CD4-positive, alpha-beta T cell treated with Interleukin-17A for 4 hours (primary cell): ENCODE measurements at places on chromosomes 3 and 15.

DNA sequence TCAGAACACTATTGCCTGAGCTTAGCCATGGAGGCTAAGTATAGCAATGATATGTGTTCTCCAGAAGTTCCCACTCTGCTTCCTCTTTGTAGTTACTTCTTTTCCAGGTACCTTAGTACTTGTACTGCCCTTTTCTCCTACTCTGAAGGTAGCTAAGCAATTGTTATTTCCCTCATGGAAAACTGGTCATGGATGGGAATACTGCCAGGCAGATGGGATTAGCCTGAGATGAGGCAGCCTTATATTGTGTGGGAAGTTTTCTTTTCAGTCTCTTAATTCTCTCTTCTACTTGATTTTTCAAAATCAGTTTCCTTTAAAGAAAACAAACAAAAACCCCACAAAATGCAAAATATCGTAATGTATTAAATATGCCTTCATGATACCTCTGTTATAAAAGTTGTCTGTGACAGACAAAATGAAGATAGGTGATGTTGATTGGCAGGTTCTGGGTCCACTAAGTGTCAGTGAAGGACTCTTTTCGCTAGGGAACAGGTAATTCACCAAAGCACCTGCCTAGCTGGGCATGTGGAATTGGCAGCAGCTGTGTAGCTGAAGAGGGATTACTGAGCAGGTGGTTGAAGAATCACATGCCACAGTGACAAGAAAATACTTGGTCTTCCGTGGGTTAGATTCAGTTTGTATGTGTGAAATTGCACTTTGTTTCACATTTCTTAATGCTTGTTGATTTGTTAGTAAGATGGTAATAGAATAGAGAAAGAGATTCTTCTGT, 4.1 kb downstream of the ZNF609 start:
- no peak for DNase-seq

DNA sequence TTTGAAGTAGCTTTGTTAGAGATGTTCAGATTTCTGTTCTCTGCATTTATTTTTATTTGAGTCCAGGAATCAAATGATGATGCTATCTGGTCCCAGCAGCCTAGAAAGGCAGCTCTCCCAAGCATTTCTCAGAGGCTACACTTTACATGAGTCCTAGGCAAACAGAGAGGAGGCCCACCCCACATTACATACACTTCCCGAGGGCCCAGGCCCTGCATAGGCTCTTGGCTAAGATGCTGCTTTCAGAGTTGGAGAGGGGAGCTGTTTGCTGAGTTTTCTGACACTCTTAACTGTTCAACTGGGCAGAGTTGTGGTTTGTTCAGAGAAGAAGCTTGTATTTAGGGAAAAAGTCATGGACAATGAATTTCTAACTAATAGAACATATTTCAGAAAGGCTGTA, 117.9 kb upstream of the RGMA start:
- DNase-seq, result no peak

DNA sequence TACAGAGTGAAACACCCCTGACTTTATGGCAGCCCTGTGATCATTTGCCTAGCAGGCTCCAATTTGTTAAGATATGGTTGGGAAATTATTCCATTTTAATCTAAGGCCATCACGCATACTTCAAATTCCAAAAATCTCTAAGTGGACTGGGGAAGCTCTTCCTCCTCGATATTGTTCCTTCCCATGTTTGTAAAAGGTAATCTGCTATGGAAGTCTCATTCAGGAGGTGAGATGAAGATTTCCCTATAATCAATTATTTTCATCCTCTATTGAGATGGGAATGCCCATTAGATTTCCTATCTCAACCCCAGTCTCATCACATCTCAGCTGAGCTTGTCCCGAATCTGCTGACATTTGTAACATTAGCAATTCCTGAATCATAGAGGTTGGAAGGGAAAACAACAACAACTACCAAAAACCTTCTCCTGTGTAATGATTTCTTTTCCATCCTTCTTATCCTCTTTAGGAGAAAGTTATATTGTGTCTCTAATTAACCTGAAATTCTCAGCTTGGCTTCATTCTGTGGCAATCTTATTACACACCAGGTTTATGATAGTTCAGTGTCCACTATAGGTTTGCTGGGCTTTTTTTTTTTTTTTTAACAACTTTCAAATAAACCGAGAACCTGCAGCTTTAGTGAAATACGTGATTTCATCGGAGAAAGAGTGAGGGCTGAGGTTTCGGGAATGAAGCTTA, 2.2 kb upstream of the NR2F2 start:
- DNase-seq, result no peak

- no peak for DNase-seq
Observed at GRCh38 chr15:88144921-88145653, 111.5 kb downstream of the NTRK3 start.

DNA sequence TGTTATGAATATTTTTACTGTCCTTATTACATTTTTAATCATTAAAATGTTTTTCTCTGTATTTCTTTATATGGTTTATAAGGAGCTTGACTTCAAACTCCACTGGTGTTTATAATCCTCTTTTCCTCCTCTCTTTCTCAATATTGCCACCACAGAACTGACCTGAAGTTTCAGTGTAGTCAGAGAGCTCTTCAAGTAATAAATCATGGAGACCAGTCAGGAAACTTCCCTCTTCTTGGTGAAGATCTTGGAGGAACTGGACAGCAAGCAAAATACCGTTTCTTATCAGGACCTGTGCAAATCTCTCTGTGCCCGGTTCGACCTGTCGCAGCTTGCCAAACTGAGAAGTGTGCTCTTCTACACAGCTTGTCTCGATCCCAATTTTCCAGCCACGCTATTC, 23.8 kb downstream of the MINAR1 start:
- no peak for DNase-seq

- no peak for DNase-seq
Observed at GRCh38 chr3:179189759-179190158, 41.6 kb downstream of the PIK3CA start.

DNA sequence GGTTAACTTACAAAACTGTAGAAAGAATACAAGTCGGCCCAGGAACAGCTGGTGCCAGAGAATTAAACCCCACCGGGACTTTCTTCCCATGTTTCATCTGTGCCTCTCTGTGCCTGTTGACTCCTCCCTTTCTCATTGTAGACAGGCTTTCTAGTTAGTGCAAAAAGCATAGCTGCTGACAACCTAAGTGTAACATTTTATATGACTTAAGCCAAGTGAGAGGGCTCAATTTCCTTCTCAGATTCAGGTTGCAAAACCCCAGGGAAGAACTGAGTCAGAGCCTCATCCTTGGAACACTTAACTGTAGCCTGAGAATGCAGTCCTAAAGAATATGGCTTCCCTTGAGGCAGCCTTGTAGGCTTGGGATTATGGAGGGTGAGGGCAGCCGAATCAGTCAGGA, 302.5 kb upstream of the AZI2 start:
- DNase-seq, result no peak

- DNase-seq, result no peak
Observed at GRCh38 chr15:34160735-34161134, 49.2 kb downstream of the KATNBL1 start.

DNA sequence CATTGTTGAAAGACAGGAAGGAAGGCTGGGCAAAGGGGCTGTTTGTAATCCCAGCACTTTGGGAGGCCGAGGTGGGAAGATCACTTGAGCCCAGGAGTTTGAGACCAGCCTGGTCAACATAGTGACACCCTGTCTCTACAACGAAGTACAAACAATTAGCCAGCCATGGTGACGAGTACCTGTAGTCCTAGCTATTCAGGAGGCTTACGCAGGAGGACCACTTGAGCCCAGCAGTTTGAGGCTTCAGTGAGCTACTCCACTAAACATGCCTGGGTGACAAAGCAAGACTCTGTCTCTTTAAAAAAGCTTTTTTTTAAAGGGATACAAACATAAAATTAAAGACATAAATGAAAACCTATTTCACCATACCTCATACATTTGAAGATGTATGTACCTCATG, 11.1 kb downstream of the SERP1 start:
- DNase-seq, result no peak

- no peak for DNase-seq
Observed at GRCh38 chr3:29478611-29479010, 197.7 kb downstream of the RBMS3 start.

- no peak for DNase-seq
Observed at GRCh38 chr15:51163843-51164242, 69.1 kb upstream of the TNFAIP8L3 start.

DNA sequence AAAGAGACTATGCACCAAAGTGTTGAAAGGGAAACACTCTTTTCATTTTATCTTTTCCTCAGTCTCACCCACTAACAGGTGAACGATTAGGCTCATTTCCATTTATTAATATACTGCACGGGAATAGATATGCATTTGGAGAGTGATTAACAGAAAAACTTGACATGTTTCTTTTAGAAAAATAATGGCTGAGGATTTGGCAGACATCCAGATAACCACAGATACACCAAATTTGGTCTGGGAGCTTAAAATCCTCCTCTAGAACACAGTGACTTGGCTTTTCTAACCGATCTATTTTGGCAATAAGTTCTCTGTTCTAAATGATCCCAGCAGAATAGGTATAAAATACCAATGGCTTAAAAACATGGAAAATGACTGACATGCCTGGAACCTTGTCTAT, 459.3 kb upstream of the SGO1 start:
- DNase-seq, result no peak

DNA sequence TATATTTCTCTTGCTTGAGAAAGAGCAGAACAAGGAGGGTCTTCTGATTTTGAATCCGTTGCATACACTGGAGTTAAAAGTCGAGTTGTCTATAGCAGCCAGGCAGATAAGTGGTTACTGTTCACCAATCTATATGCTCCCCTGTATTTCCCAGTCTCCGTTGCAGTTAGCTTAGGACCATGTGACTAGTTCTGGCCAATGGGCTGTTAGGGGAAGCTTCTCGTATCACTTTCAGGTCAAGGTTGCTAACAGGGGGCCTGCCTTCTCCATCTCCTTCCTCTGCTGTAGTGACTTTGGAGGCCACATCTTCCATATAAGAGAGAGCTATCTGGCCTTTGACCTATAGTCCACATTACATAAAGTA, 188.5 kb upstream of the KBTBD8 start:
- no peak for DNase-seq

- DNase-seq, result no peak
Observed at GRCh38 chr3:5103743-5104142, 18.3 kb upstream of the ARL8B start.
